ENCODE measurements at places on chromosomes 3 and 15.

DNA sequence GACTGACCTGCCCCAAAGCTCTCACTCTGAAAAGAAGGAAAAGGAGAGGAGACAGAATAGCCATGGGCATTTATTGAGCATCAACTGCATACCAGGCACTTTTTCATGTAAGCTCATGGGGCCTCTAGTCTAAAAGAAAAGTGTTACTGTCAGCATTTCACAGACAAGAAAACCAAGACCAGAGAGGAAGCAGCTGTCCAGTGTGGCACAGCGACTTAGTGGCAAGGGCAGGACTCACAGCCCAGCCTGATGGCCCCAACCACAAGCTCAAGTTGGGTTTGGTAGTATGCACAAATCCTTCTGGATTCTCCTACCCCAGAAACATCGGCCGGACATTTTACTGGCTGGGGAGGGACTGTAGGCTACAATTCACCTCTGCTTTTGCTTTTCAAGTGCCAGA is 5.8 kb downstream of the EFCC1 start:
- H3K4me1 ChIP-seq = peaks cover 6% of the 10 kb centered on the region
- H3K36me3 ChIP-seq = no peaks in the 10 kb centered on the region
- peaks cover 66% of the 10 kb centered on the region for H3K27me3 ChIP-seq

- H3K36me3 ChIP-seq = no peaks in the 10 kb centered on the region
- H3K27ac ChIP-seq = no peak overlapping the region
- DNase-seq = no peak
- H3K27me3 ChIP-seq = no peaks in the 10 kb centered on the region
- no peak overlapping the region for H3K4me3 ChIP-seq
Measured at GRCh38 chr15:62244762-62245161, 79.7 kb upstream of the C2CD4B start.

GRCh38 chr15:41493205-41493901 is at the start of gene ITPKA:
Gene ITPKA, plus strand, starts transcription at chr15:41493874. Its CDS starts 54 bp downstream, at chr15:41493928.
- no peaks in the 10 kb centered on the region for H3K36me3 ChIP-seq
- peaks cover 7% of the 10 kb centered on the region for H3K27me3 ChIP-seq
- peak; percentile 78 for DNase-seq
- peaks cover 50% of the 10 kb centered on the region for H3K4me1 ChIP-seq

- H3K4me3 ChIP-seq = no peak overlapping the region
- peaks cover 2% of the 10 kb centered on the region for H3K4me1 ChIP-seq
- DNase-seq = no peak
- no peaks in the 10 kb centered on the region for H3K27me3 ChIP-seq
- H3K27ac ChIP-seq = no peak overlapping the region
- H3K36me3 ChIP-seq = peaks cover 70% of the 10 kb centered on the region
Measured at GRCh38 chr3:71000483-71000882, 583.0 kb downstream of the FOXP1 start.

DNA sequence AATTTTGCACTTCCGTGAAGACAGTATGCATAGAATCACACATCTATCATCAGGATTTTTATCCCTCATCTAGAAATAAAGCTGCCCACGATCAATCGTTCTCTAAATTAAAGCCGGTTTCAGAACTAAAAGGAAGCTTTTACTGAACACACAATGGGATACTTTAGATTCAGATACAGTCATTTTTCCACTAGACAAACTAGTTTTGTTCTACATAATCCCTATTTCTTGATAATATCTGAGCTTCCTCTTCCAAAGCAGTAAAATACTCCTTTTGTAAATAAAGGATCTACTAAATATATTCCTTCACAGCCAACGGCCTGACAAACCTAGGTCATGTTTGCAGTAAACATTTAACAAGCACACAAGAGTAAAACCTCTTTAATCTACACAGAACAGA is 2.0 kb upstream of the GANC start:
- DNase-seq = no peak
- H3K36me3 ChIP-seq = peaks cover 40% of the 10 kb centered on the region
- H3K4me3 ChIP-seq = peak overlapping the region; percentile 80
- H3K27ac ChIP-seq = no peak overlapping the region

DNA sequence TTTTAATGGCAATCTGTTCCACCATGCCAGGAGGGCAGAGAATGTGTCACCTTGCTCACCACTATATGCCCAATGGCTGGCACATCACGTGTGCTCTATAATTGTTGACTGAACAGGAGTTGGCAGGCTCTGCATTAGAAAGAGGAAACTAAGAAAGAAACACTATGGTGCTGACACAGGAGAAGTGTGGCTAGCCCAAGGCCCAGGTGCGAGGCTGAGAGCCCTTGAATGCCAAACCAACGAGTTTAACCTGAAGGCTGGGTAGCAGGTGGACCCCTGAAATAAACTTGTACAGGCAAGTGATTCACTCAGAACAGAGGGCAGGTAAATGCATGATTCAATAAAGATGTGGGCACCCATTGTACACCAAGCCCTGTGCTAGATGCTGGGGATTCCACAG is 2.4 kb downstream of the CHCHD4 start:
- H3K27ac ChIP-seq = no peak overlapping the region
- DNase-seq = no peak
- peaks cover 21% of the 10 kb centered on the region for H3K4me1 ChIP-seq

DNA sequence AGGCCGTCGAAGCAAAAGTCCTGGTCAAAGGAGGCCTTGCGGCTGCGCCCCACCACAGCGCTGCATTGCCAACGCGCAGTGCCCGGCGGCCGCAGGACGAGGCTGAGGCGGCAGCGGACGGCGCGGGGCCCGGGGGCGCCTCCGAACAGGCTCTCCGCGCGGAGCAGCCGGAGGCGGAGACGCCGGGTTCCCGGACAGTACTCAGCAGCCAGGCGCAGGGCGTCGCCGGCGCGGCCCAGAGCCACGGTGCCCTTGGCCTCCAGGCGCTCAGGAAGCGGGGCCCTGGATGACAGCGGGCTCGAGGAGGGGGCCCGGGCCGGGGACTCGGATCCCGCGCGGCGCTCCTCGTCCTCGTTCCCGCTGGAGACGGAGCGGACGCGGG is 1.1 kb downstream of the C2CD4B start:
- peaks cover 13% of the 10 kb centered on the region for H3K4me1 ChIP-seq
- peak overlapping the region; percentile 37 for H3K4me3 ChIP-seq
- H3K36me3 ChIP-seq = no peaks in the 10 kb centered on the region
- no peak overlapping the region for H3K27ac ChIP-seq
- H3K27me3 ChIP-seq = peaks cover 61% of the 10 kb centered on the region
- no peak for DNase-seq

DNA sequence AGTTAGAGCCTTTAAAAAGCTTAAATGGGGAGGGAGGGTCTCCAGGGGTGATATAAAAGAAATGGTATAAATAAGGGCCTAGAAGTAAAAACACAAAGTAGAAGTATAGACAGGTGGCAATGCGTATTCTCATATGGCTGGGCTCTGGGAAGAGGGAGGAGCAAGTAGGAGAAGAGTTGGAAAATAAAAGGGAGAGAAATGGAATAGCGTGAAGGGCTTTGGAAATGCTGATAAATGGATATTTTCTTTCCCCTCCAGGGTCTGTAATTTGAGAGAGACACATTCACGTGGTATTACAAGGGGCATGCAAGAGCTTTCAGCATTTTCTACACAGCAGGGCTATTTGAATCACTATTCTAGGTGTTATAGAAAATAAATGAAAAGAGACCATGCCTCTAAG is 313.7 kb downstream of the RYR3 start:
- H3K27me3 ChIP-seq = peaks cover 31% of the 10 kb centered on the region
- DNase-seq = no peak
- H3K4me3 ChIP-seq = no peak overlapping the region
- H3K36me3 ChIP-seq = peaks cover 8% of the 10 kb centered on the region

DNA sequence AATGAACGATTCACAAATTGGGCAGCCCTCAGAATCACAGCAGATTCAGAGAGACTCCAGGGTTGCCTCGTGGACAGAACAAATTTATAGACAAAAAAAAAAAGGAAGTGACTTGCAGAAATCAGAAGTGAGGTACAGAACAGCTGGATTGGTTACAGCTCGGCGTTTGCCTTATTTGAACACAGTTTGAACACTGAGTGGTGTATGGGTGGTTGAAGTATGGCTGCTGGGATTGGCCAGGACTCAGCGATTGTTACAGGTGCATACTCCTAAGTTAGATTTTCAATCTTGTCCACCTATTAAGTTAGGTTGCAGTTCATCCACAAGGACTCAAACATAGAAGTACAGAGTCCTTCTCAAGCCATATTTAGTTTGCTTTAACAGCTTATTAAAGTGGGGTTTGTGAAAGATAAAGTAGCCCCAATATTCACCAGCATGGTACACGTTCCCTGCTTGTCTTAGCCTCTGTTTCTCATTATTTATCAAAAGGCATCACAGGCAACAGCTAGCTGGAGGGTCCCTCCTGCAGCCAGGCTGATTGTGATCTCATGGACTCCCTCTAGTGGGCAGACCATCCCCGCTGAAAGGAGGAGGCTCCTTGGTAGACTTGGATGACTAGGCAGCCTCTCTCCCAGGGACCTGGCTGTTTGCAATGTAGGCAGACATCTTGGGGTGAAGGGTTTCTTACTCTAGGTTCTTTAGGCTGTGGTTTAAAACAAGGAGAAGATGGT is 17.6 kb upstream of the ALDH1L1 start:
- DNase-seq = peak; percentile 69
- H3K4me1 ChIP-seq = no peaks in the 10 kb centered on the region
- H3K4me3 ChIP-seq = no peak overlapping the region
- no peaks in the 10 kb centered on the region for H3K36me3 ChIP-seq

GRCh38 chr3:23189187-23189586 is 13.9 kb upstream of the UBE2E2 start:
- H3K4me3 ChIP-seq = no peak overlapping the region
- no peaks in the 10 kb centered on the region for H3K36me3 ChIP-seq
- H3K4me1 ChIP-seq = no peaks in the 10 kb centered on the region
- DNase-seq = no peak

- no peak for DNase-seq
- peaks cover 81% of the 10 kb centered on the region for H3K27me3 ChIP-seq
- H3K4me1 ChIP-seq = peaks cover 18% of the 10 kb centered on the region
- H3K27ac ChIP-seq = no peak overlapping the region
Measured at GRCh38 chr3:42505128-42505848, 2.8 kb downstream of the VIPR1 start.

DNA sequence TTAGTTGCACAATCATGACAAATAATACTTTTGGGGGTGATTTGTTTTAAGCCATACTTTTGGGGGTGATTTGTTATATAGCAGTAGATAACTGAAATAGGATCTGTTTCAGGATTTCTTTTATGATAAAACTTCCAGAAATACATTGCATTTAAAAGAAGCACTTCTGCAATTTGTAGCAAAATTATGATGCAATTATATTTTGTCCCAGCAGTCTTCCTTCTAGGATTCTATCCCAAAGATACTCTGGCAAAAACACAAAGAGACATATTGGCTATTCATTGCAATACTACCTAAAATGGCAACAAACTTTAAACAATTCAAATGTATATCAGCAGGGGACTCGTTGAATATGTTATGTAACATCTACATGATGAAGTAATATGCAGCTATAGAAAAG is 78.9 kb upstream of the ANKRD28 start:
- peaks cover 4% of the 10 kb centered on the region for H3K36me3 ChIP-seq
- no peak for DNase-seq
- H3K27ac ChIP-seq = no peak overlapping the region

DNA sequence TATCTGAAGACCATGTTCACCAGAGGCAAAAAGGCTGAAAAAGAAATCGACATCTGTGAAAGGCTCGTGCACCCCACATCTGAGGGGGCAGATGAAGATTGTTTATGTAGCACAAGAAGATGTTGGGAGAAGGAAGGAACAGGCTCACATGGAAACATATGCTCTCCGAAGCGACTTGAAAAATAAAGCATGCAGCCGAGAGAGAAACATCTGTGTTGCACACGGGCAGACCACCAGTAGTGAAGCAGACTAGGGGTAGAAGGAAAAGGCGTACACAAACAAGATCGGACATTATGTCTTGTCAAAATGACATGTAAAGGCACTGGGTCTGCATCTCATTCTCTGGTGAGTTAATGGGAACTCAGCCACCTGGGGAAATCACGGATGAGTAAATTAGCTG is 356.5 kb downstream of the ZIC4 start:
- no peaks in the 10 kb centered on the region for H3K36me3 ChIP-seq
- peak overlapping the region; percentile 68 for H3K4me3 ChIP-seq
- no peaks in the 10 kb centered on the region for H3K27me3 ChIP-seq
- H3K4me1 ChIP-seq = no peaks in the 10 kb centered on the region

GRCh38 chr3:70620367-70620766 is 307.9 kb upstream of the MDFIC2 start:
- DNase-seq = no peak
- H3K27ac ChIP-seq = no peak overlapping the region
- no peaks in the 10 kb centered on the region for H3K36me3 ChIP-seq
- H3K27me3 ChIP-seq = no peaks in the 10 kb centered on the region
- no peaks in the 10 kb centered on the region for H3K4me1 ChIP-seq
- no peak overlapping the region for H3K4me3 ChIP-seq

- DNase-seq = no peak
- H3K27ac ChIP-seq = no peak overlapping the region
- H3K4me3 ChIP-seq = no peak overlapping the region
- no peaks in the 10 kb centered on the region for H3K27me3 ChIP-seq
- H3K36me3 ChIP-seq = no peaks in the 10 kb centered on the region
Measured at GRCh38 chr15:56369234-56369633, 4.0 kb downstream of the TEX9 start.

DNA sequence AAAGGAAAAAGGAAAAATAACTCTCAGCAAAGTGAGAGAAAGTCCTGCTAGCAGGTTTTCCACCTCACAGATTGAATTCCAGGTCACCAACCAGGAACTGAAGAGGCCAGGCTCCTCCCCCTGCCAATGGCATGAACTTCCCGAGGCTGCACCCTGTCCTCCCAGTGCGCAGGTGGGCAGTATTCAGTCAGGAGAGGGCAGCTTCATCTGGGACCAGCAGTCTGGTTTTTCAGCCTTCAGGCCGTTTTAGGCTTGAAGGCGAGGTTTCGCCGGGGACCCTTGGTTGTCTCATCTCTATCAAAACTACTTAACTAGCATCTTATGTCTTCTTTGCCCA is 41.2 kb downstream of the TRAT1 start:
- H3K27me3 ChIP-seq = no peaks in the 10 kb centered on the region
- H3K36me3 ChIP-seq = no peaks in the 10 kb centered on the region
- H3K4me1 ChIP-seq = peaks cover 2% of the 10 kb centered on the region
- H3K27ac ChIP-seq = no peak overlapping the region
- no peak for DNase-seq

Measured in mesenchymal stem cell (in vitro differentiated cells and primary cell).